WTC11 (cell line): ENCODE measurements at places on chromosomes 6 and 20. TPM values are rescaled to one million over a fixed set of nuclear protein-coding genes. Genes with fewer than 3 reads are reported as not detected.

PLEKHG1 gene
- total RNA-seq, result 2.6 to 3.5 TPM (median 2.7 TPM) in 3 replicates

- DNase-seq, result no peak
- H3K4me1 ChIP-seq, result no peaks in the 10 kb centered on the region
- H3K4me3 ChIP-seq, result no peak overlapping the region
- H3K27ac ChIP-seq, result no peak overlapping the region
- no peaks in the 10 kb centered on the region for H3K27me3 ChIP-seq
Observed at GRCh38 chr6:50936277-50936681, 117.6 kb downstream of the TFAP2B start.

CLDN20 gene
- not detected in 3 replicates for total RNA-seq

GRCh38 chr6:127051571-127052260 lies 66.8 kb upstream of the RSPO3 start:
- no peak overlapping the region for H3K27ac ChIP-seq
- no peaks in the 10 kb centered on the region for H3K36me3 ChIP-seq
- no peaks in the 10 kb centered on the region; the same call in 1 of the 2 replicates for H3K27me3 ChIP-seq
- no peak overlapping the region for H3K4me3 ChIP-seq
- no peaks in the 10 kb centered on the region; the same call in 1 of the 2 replicates for H3K4me1 ChIP-seq

RNF39 gene
- 4.2 to 5.1 TPM (median 4.5 TPM) in 3 replicates for total RNA-seq

DUSP22 gene
- total RNA-seq, result 37.2 to 41.4 TPM (median 38.5 TPM) in 3 replicates

SEMG1 gene
- 2.0 to 2.9 TPM (median 2.1 TPM) in 3 replicates for total RNA-seq

SMLR1 gene
- total RNA-seq, result not detected in 3 replicates

DNA sequence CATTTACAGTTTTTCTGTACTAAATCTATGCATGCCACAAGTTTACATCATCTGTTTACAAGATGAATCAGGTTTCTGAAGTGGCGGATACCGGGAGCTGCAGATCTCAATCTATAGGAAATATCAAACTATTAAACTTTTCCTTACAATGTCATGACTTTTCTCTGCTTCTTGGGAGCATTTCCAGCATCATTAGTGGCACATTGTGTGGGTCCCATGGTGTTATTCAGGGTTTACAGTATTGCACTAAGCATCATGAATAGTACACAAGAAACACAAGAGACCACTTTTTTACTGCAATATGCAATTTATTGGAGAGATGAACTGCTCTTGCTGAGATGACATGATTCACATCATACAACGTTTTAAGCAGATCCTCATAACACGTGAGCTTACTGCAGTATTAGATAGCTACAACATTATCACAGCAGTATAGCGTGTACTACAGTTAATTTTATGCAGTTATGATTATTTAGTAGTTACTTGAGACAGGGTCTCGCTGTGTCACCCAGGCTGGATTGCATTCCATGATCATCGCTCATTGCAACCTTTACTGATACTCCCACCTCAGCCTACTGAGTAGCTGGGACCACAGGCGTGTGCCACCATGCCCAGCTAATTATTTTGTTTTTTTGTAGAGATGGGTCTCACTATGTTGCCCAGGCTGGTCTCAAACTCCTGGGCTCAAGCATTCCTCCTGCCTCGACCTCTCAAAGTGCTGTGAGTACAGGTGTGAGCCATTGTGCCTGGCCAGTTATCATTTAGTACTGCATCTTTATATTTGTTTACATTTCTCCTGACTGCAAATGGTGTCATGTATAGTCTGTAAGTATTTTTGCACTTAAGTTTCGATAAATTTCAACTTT lies 18.4 kb downstream of the BLTP3A start:
- no peak overlapping the region for H3K27ac ChIP-seq
- H3K27me3 ChIP-seq, result no peaks in the 10 kb centered on the region
- no peaks in the 10 kb centered on the region for H3K4me1 ChIP-seq

DNA sequence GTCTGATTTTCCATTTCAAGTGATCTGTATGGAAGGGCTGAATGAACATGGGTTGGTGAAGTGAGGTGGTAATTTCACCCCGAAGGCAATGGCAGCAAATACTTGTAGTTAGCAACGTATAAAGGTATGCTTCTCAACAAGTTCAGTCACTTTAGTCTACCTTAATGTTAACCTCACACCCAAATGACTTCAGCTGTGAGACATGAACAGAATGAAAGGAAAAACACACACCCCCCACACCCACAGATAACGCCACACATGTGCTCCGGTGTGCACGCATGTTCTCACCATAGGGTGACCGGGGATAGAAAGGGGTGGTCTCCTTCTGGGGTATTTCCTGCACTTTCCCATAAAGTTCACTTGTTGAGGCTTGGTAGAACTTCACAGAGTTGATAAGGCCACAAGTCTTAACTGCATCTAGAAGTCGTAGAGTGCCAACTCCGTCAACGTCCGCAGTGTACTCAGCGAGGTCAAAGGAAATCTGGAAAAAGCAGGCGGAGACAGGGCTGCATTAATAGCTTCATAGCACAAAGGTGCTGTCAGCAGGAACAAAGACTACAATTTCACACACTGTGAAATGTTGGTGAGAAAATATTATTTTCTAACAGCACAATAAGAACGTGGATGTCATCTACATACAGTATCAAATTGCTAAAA lies 284.8 kb downstream of the GMDS start:
- H3K27ac ChIP-seq, result peak overlapping the region; percentile 46; the same call in 1 of the 2 replicates
- H3K4me3 ChIP-seq, result no peak overlapping the region
- no peak for DNase-seq
- H3K27me3 ChIP-seq, result no peaks in the 10 kb centered on the region
- no peaks in the 10 kb centered on the region for H3K36me3 ChIP-seq

CLIC5 gene
- 0.22 to 0.39 TPM (median 0.32 TPM) in 3 replicates for total RNA-seq

- H3K27ac ChIP-seq, result peak overlapping the region; percentile 17
- H3K36me3 ChIP-seq, result no peaks in the 10 kb centered on the region
- H3K27me3 ChIP-seq, result no peaks in the 10 kb centered on the region
Observed at GRCh38 chr6:138500867-138501446, 1.7 kb upstream of the NHSL1 start.

DNA sequence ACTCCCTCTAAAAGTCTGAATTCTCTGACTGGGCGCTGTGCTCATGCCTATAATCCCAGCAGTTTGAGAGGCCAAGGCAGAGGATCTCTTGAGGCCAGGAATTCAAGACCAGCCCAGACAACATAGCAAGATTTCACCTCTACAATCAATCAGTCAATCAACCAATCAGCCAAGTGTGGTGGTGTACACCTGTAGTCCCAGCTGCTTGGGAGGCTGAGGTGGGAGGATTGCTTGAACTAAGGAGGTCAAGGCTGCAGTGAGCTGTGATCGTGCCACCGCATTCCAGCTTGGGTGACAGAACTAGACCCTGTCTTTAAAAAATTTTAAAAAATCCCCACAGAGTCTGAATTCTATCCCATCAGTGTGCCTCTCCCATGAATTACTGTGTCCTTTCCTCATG lies 37.9 kb downstream of the KIF3B start:
- no peaks in the 10 kb centered on the region for H3K4me1 ChIP-seq
- no peaks in the 10 kb centered on the region for H3K27me3 ChIP-seq
- peaks cover 21% of the 10 kb centered on the region for H3K36me3 ChIP-seq
- DNase-seq, result no peak
- H3K4me3 ChIP-seq, result no peak overlapping the region
- H3K27ac ChIP-seq, result no peak overlapping the region

GCM1 gene
- 0.09 TPM in 1 of 3 replicates, not detected in the others for total RNA-seq

COL19A1 gene
- total RNA-seq, result not detected in 3 replicates

DNA sequence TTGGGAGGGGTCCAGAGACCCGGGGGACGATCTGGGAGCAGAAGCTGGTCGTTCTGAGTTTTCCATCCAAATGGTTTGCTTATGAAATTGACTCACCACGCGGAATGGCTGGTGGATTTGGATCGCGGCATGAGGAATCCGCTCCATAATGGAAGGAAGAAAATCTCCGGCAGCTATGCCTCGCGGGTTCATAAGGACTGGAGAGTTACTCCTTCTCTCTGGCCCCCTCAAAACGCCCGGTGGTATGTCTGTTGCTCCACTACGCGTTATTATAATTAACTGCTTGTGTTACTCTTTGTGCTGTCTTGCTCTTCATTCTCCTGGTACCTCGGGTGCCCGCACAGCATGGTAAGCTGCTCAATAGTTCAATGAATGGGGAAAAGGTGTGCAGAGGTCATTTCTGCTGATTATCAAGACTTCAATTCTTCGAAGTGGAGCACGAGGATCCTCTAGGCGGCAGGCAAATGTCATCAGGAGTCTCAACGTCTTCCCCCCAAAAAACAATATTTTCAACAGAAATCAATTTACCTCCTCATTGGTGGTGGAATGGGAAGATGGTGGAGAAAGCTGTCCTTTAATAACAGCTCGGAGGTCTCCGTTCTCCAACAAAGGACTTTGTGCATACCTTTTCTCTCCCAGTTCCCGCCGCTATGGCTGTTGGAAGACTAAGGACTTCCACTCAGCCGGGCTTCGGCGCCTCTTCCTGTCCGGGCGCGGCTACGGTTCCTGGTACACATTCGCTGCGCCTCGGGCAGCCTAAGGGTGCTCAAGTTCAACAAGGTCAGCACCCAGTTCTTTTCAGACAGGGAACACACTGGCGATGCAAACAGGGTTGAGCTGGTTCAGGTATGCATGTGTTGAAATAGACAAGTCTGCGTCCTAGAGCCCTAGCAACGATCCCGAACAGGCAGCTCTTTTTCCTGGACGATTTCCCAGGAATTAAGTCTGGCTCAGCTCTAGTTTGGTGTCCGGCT lies 9.2 kb upstream of the PRSS16 start:
- H3K27ac ChIP-seq, result no peak overlapping the region
- H3K36me3 ChIP-seq, result no peaks in the 10 kb centered on the region
- DNase-seq, result peak; percentile 53
- peak overlapping the region; percentile 85 for H3K4me3 ChIP-seq
- H3K4me1 ChIP-seq, result peaks cover 21% of the 10 kb centered on the region

DNA sequence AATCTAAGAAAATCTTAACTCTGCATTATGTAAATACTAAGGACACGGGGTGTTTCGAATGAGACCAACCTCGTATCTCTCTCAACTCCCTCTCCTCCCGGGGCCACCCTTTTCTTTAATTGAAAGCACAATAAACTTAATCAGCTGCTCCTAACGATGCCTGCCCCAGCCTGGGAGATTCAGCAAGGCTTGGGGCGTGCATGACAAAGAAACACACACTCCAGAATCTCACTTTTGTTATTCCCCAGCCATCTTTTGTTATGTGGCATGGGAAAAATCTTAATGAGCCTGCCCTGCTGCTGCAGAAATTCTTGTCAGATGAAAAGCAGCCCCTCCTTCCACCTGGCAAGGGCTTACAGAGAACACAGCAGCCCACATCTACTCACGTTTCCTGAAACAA lies 117.4 kb downstream of the TTLL2 start:
- H3K27ac ChIP-seq, result peak overlapping the region; percentile 98
- H3K4me1 ChIP-seq, result peaks cover 79% of the 10 kb centered on the region
- H3K4me3 ChIP-seq, result peak overlapping the region; percentile 38
- peak; percentile 71 for DNase-seq

GRCh38 chr6:130947464-130947863 lies 115.6 kb downstream of the EPB41L2 start:
- H3K27me3 ChIP-seq, result no peaks in the 10 kb centered on the region; the same call in 1 of the 2 replicates
- DNase-seq, result no peak
- H3K4me1 ChIP-seq, result peaks cover 23% of the 10 kb centered on the region
- H3K27ac ChIP-seq, result no peak overlapping the region
- H3K36me3 ChIP-seq, result peaks cover 7% of the 10 kb centered on the region; the same call in 1 of the 2 replicates

DNA sequence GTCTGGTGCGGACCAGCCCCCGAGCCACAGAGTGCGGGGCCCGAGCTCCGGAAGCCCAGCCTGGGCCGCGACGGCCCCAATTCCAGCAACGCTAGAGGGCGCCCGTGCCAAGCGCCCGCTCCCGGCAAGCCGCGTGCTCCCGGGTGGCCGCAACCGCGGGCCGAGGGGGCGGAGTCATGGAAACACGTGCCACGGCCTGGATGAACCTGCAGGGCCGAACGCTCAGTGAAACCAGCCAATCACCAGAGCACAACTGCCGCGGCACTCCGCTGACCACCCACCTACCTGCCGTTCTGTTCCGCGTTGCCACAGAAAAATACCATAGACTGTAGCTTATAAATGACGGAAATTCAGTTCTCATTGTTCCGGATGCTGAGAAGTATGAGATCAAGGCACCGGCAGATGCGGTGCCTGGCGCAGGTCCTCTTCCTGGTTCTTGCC lies 85.7 kb upstream of the FOXC1 start:
- DNase-seq, result peak; percentile 91
- H3K4me1 ChIP-seq, result peaks cover 18% of the 10 kb centered on the region
- peaks cover 7% of the 10 kb centered on the region; the same call in 1 of the 2 replicates for H3K36me3 ChIP-seq

DNA sequence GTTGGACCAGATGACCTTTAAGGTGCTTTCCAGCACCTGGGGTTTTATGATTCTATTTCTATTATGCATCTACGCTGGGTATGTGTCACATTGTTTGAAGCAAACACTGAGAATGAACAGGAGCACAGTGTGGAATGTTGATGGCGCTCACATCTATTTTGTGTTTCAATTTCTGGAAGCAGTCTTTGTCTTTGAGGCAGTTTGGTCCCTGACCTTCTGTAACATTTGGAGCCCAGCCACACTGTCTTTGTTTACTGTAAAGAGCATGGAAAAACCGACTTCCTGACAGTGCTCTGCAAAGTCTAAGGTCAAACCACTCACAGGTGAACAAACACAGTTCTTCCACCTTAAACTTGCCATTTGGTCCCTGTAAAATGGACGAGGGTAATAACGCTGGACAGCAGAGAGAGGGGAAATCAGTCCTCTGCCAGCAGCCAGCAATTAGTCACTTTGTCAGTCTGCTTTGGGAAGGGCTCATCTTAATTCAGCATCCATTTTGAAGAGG lies 155.5 kb downstream of the PRL start:
- no peaks in the 10 kb centered on the region for H3K36me3 ChIP-seq
- H3K4me3 ChIP-seq, result no peak overlapping the region
- H3K4me1 ChIP-seq, result peaks cover 33% of the 10 kb centered on the region
- H3K27me3 ChIP-seq, result no peaks in the 10 kb centered on the region
- DNase-seq, result no peak

ABHD16B gene
- 0.11 TPM in 1 of 3 replicates, not detected in the others for total RNA-seq

DNA sequence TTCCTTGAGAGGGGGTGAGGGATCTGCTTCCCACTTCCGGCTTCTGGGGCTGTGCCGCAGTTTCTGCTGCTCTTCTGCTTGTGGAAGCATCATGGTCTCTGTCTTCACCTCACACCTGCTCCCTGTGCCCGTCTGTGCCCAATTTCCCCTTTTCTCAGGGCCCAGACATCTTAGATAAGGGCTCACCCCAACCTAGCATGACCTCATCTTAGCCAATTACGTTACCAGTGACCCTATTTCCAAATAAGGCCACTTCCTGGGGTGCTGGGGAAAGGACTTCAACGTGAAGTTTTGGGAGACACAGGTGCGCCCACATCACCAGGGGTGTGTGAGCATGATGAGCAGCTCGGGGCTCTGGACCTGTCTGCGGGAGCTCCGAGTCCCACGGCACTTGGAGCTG lies 20.7 kb upstream of the RBBP8NL start:
- peak overlapping the region; percentile 49; the same call in 1 of the 2 replicates for H3K27ac ChIP-seq
- H3K4me1 ChIP-seq, result no peaks in the 10 kb centered on the region
- no peaks in the 10 kb centered on the region for H3K36me3 ChIP-seq
- H3K27me3 ChIP-seq, result no peaks in the 10 kb centered on the region
- no peak overlapping the region for H3K4me3 ChIP-seq

- H3K4me1 ChIP-seq, result peaks cover 26% of the 10 kb centered on the region
- no peak overlapping the region for H3K27ac ChIP-seq
- no peaks in the 10 kb centered on the region for H3K36me3 ChIP-seq
- no peak for DNase-seq
- H3K27me3 ChIP-seq, result no peaks in the 10 kb centered on the region
Observed at GRCh38 chr6:135853227-135853626, 1.7 kb downstream of the PDE7B start.

CASS4 gene
- 0.11 to 0.14 TPM (median 0.13 TPM) in 3 replicates for total RNA-seq

- H3K36me3 ChIP-seq, result peaks cover 2% of the 10 kb centered on the region; the same call in 1 of the 2 replicates
- DNase-seq, result no peak
- no peak overlapping the region for H3K4me3 ChIP-seq
- H3K4me1 ChIP-seq, result peaks cover 5% of the 10 kb centered on the region
- peaks cover 30% of the 10 kb centered on the region for H3K27me3 ChIP-seq
Observed at GRCh38 chr6:29982097-29982496, 39.8 kb downstream of the HLA-A start.
